ENCODE measurements at places on chromosomes 3 and 15. TPM values are rescaled to one million over a fixed set of nuclear protein-coding genes. Genes with fewer than 3 reads are reported as not detected.
A peak's percentile ranks its signal among the peaks of the same experiment; 100 is the strongest.

The LDHAL6B gene
- total RNA-seq, result not detected

The ADGRG7 gene
- total RNA-seq, result 21.2 TPM

The UTS2B gene
- not detected for total RNA-seq

The SETD5 gene
- total RNA-seq, result 118 TPM

The SNTN gene
- total RNA-seq, result not detected

The CLDN16 gene
- not detected for total RNA-seq

The LINGO1 gene
- not detected for total RNA-seq

GRCh38 chr3:136068708-136069107 lies 103.2 kb downstream of the PPP2R3A start:
- H3K27ac ChIP-seq, result no peak overlapping the region
- H3K27me3 ChIP-seq, result no peaks in the 10 kb centered on the region
- H3K4me3 ChIP-seq, result no peak overlapping the region
- H3K4me1 ChIP-seq, result no peaks in the 10 kb centered on the region

- DNase-seq, result no peak
- H3K36me3 ChIP-seq, result no peaks in the 10 kb centered on the region
- H3K27ac ChIP-seq, result no peak overlapping the region
- no peaks in the 10 kb centered on the region for H3K4me1 ChIP-seq
- no peak overlapping the region for H3K4me3 ChIP-seq
Measured at GRCh38 chr3:148175214-148175613, 522.5 kb upstream of the AGTR1 start.

- no peaks in the 10 kb centered on the region for H3K36me3 ChIP-seq
- no peak within 1 kb of the TSS for H3K27ac ChIP-seq
- H3K4me3 ChIP-seq, result no peak within 1 kb of the TSS
- H3K27me3 ChIP-seq, result no peaks in the 10 kb centered on the region
- H3K4me1 ChIP-seq, result no peaks in the 10 kb centered on the region
Measured at GRCh38 chr15:66565741-66566144, at the start of gene LCTL. Gene LCTL, minus strand, starts transcription at chr15:66565998. Its CDS starts 633 bp downstream, at chr15:66565365.

- peaks cover 51% of the 10 kb centered on the region for H3K4me1 ChIP-seq
- no peak overlapping the region for H3K27ac ChIP-seq
- no peaks in the 10 kb centered on the region for H3K36me3 ChIP-seq
- no peak overlapping the region for H3K4me3 ChIP-seq
Measured at GRCh38 chr15:57053470-57053869, 135.0 kb downstream of the TCF12 start.

- H3K27ac ChIP-seq, result no peak overlapping the region
- DNase-seq, result no peak
- H3K4me3 ChIP-seq, result no peak overlapping the region
- no peaks in the 10 kb centered on the region for H3K27me3 ChIP-seq
Measured at GRCh38 chr3:126343649-126344035, 13.6 kb downstream of the KLF15 start.

DNA sequence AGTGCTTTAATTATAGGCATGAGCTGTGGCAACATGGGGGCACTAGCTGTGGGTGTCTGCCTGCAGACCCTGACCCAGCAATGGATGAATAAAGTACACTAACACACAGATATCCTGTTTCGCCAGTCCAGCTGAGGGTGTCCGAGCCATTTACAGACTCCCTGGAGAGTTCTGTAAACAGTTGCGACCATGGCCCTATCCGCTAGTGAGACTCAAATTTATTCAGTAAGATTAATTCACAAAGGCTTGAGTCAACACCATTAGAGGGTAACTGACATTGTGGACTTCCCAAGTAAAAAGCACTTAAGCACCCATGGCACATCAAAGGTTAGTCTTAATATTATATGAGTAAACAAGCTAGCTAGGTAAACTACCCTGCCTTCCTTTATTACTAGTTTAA lies 161.6 kb downstream of the TBL1XR1 start:
- H3K4me3 ChIP-seq, result no peak overlapping the region
- H3K4me1 ChIP-seq, result peaks cover 24% of the 10 kb centered on the region
- peaks cover 54% of the 10 kb centered on the region for H3K36me3 ChIP-seq
- no peak overlapping the region for H3K27ac ChIP-seq
- no peaks in the 10 kb centered on the region for H3K27me3 ChIP-seq

DNA sequence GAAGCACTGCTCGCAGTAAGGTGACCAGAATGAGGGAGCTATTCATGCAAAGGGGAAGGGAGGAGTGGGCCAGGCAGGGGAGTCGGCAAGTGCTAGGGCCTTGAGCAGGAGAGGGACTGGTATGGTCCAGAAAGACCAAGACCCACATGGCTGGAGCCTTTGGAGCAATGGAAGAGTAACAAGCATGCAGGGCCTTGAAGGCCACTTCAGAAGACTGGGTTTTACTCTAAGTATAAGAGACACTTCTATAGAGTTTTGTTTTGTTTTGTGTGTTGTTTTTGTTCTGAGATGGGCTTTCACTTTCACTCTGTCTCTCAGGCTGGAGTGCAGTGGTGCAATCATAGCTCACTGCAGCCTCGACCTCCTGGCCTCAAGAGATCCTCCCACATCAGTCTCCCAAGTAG lies 42.0 kb downstream of the BFSP2 start:
- no peaks in the 10 kb centered on the region for H3K27me3 ChIP-seq
- H3K4me1 ChIP-seq, result peaks cover 28% of the 10 kb centered on the region
- peaks cover 4% of the 10 kb centered on the region for H3K36me3 ChIP-seq
- H3K27ac ChIP-seq, result peak overlapping the region; percentile 80
- peak overlapping the region; percentile 69 for H3K4me3 ChIP-seq

GRCh38 chr15:25439369-25439836 lies 579 bp upstream of the UBE3A start:
- no peaks in the 10 kb centered on the region for H3K27me3 ChIP-seq
- H3K36me3 ChIP-seq, result peaks cover 16% of the 10 kb centered on the region
- peak overlapping the region; percentile 88 for H3K4me3 ChIP-seq
- no peak for DNase-seq
- H3K27ac ChIP-seq, result peak overlapping the region; percentile 95
- peaks cover 29% of the 10 kb centered on the region for H3K4me1 ChIP-seq

DNA sequence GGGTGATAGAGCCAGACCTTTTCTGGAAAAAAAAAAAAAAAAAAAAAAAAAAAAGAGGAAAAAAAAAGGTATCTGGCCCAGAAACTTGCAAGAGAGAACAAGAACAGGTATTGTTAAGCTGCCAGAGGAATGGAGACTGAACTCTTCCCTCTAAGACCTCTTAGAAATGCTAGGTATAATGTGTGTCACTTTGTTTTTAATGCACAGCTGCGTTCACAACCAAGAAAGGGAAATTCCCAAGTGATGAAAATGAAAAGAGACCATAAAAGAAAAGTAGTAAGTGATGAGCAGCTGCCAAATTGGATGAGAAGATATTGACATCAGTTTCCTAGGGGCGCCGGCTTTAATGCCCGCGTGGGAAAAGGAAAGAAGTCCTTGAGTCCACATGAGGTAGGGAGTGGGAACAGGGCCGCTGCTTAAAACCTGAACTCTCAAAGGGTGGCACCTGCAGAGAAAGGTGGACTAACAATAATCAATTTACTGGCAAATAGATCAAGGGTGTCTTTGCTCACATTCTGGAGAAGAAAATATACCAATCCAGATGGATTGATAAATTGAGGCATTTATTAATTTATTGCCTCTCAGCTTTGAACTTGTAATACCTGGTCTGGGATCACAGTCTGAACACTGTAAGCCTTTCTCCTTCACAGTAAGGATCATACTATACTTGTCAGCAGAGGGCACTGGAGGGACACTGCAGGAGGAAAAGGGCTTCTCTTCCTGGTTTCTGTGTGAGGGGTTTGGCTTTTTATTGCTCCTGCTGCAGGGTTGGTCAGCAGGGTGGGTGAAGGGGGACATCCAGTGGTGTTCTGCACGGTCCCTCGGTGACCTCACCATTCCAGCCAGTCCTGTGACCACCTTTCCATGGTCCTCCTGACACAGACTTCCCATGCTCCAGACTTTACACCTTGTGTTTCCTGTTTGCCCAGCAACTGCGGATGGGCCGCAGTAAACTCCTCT lies 131.6 kb downstream of the AQP9 start:
- H3K4me1 ChIP-seq, result peaks cover 11% of the 10 kb centered on the region
- H3K27me3 ChIP-seq, result no peaks in the 10 kb centered on the region
- no peak overlapping the region for H3K4me3 ChIP-seq
- H3K27ac ChIP-seq, result no peak overlapping the region
- peak; percentile 40 for DNase-seq

GRCh38 chr3:47162697-47163168 lies 1.2 kb downstream of the SETD2 start:
- DNase-seq, result no peak
- H3K4me3 ChIP-seq, result peak overlapping the region; percentile 90
- peaks cover 49% of the 10 kb centered on the region for H3K4me1 ChIP-seq
- peaks cover 15% of the 10 kb centered on the region for H3K36me3 ChIP-seq
- no peaks in the 10 kb centered on the region for H3K27me3 ChIP-seq
- H3K27ac ChIP-seq, result peak overlapping the region; percentile 97

DNA sequence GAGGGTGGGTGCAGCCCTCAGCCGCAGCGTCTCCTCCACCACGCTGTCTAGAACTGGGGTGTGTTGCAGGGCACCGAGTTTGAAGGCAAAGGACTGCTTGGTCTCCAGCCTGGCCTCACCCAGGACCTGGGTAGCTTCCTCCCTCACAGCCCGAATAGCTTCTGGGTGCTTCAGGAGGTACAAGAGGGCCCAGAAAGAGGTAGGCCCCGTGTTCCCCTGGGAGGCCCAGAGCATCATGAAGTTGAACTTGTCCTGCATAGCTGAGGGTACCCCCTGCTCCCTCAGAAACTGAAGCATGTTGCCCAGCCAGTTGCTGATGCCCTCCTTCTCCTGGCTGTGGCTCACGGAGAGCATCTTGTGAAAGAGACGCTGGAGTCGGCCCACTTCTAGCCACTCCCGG lies 930 bp downstream of the CYP8B1 start:
- no peak overlapping the region for H3K27ac ChIP-seq
- H3K4me3 ChIP-seq, result no peak overlapping the region
- H3K36me3 ChIP-seq, result no peaks in the 10 kb centered on the region
- no peaks in the 10 kb centered on the region for H3K27me3 ChIP-seq
- no peak for DNase-seq
- no peaks in the 10 kb centered on the region for H3K4me1 ChIP-seq

- H3K36me3 ChIP-seq, result no peaks in the 10 kb centered on the region
- DNase-seq, result no peak
- no peaks in the 10 kb centered on the region for H3K27me3 ChIP-seq
- H3K27ac ChIP-seq, result no peak overlapping the region
- H3K4me3 ChIP-seq, result no peak overlapping the region
- H3K4me1 ChIP-seq, result no peaks in the 10 kb centered on the region
Measured at GRCh38 chr3:139975594-139976365, 40.8 kb downstream of the CLSTN2 start.
